ENCODE measurements at places on chromosomes 1 and 21. TPM values are rescaled to one million over a fixed set of nuclear protein-coding genes. Genes with fewer than 3 reads are reported as not detected.

The HSF2BP gene
- 2.3 TPM for total RNA-seq

The CNKSR1 gene
- not detected for total RNA-seq

The CSF3R gene
- total RNA-seq = 0.97 TPM

The SELENBP1 gene
- total RNA-seq = 51.8 TPM

The BARHL2 gene
- total RNA-seq = not detected

The ATP6V1G3 gene
- not detected for total RNA-seq

The RHBDL2 gene
- total RNA-seq = 0.85 TPM

The FAM177B gene
- not detected for total RNA-seq

The LCE1F gene
- not detected for total RNA-seq

All from hair follicle dermal papilla cell (primary cell).